NCI-H146 (cell line): ENCODE measurements at places on chromosomes 1 and 21.
A peak's percentile ranks its signal among the peaks of the same experiment; 100 is the strongest.

GRCh38 chr21:20946701-20947100, 51.5 kb upstream of the NCAM2 start:
- DNase-seq = no peak

- DNase-seq = no peak
Measured at GRCh38 chr1:198540580-198540979, at the start of gene ATP6V1G3. Gene ATP6V1G3, minus strand, starts transcription at chr1:198540680. Its CDS starts 30 bp downstream, at chr1:198540650.

DNA sequence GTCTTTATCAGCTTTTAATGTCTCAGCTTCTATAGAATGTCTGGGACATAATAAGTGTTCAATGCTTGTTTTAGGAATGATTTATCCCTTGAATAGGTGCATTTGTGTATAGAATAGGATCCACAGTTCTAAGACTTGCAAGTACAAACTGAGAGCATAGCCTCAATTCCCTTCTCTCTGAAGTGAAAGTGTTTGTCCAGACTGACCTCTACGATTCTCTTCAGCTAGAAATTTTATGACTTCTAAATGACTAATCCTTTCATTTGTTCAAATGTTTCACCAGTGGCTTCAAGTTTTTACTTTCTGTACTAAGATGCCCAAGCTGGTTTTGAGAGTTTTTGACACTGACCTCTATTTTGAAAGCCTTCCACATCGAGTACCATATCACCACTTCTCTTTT, 608.2 kb upstream of the ADGRL4 start:
- no peak for DNase-seq

GRCh38 chr1:22575532-22576149, 12.4 kb downstream of the EPHA8 start:
- DNase-seq = no peak

GRCh38 chr1:10704368-10704882, 92.0 kb downstream of the CASZ1 start:
- DNase-seq = no peak

DNA sequence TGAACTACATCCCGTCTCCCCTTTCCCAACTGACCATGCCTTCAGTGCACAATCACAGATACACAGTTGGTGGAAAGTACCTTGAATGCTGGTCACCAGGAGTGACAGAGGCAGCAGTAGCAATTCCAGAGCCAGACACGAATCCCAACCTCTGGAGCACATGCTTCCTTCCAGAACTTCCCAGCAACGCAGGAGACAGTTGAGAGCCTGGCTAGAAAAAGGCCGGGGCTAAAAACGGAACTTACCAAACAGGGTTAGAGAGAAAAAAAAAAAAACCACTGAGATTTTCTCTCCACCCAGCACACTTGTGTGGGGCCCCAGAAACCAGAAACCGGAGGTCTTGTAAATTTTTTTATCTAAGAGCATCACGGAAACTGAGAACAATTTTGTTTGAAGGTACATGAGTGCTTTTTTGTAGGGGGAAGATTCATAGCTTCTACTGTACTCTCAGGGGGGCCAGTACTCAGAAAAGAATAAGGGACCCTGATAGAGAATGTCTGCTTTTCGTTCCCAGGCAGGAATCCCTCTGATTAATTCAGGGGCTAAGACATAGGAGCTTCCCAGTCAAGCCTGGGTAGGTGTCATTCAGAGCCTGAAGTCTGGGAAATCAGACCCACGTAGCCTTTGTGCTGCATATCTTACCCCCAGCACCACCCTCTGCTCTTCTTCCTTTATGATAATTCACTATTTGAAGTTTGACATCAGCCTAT, at the start of gene CD48:
Gene CD48 (minus strand): TSS at position 221 of the 710 bp plus-strand sequence. CDS start 59 bp downstream, at position 162.
- no peak for DNase-seq

DNA sequence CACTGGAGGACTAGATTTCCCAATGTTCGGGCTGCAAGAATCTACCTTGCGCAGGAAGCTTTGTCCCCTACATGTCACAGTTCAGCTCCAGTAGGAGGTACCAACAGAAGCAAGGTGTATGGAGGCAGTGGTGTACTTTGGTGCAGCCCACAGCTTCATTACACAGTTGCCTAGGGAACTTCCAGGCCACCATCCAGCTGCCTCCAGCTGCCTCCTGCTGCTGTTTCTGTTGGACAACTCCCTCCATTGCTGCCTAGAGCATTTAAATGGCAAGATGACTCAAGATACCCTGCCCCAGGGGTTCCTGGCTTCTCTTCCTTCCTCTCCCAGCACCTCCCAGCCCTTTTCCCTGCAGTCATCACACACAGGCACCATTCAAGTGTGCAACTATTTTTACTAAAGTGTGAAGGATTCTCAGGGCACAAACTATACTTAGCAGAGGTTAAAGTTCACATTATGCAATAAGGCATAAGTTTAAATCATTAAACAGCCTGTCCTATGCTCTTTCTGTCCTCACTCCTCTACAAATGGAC, 39.0 kb upstream of the ATP1A1 start:
- peak; percentile 69 for DNase-seq

- peak; percentile 78 for DNase-seq
Measured at GRCh38 chr1:228989992-228990827, 254.9 kb downstream of the RHOU start.

DNA sequence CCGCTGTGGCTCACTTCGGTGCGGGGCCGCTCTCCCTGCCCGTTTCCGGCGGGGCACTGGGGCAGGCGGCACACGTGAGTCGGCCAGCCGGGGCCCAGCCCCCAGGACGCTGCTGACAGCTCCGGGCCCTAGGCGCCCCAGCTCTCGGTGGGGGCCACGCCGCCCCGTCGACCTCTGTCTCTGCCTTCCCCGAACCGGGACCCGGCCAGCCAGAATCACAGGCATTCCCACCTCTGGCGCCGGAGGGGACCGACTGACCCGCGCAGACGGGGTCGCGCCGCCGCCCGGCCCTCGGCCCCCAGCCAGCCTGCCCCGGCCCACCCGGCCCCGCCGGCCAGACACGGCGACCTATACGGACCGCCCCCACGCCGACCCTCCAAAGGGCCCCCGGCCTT, 755 bp downstream of the SCMH1 start:
- peak; percentile 38 for DNase-seq

DNA sequence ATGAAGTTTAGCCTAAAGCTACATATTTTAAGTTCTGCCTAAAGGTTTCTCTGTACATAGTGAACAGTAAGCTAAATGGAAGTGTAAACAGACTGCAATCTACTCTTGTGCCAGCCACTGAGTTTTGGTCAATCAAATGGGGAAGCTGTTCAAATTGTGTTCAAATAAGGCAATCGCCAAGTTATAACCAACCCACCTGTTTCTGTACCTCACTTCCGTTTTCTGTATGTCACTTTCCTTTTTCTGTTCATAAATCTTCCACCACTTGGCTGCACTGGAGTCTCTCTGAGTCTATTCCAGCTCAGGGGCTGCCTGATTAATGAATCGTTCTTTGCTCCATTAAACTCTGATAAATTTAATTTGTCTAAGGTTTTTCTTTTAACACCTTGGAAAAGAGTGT, 10.8 kb upstream of the THEM4 start:
- no peak for DNase-seq

DNA sequence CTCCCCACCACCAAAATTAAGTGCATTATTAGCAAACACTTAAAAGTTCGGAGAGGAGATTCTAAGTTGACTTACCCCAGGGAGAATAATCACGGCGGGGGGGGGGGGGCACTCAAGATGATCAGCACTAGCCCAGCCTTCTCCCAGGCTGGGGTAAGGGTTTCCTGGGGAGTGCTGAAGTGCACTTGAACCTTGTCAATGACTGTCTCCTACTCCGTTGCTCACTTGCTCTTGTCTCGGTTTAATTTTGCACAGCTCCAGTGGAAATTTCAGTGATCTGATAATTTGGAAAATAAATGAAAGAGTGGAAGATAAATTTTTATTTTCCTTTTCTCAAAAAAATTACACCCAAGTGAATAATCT, 59.2 kb downstream of the PBX1 start:
- DNase-seq = no peak

DNA sequence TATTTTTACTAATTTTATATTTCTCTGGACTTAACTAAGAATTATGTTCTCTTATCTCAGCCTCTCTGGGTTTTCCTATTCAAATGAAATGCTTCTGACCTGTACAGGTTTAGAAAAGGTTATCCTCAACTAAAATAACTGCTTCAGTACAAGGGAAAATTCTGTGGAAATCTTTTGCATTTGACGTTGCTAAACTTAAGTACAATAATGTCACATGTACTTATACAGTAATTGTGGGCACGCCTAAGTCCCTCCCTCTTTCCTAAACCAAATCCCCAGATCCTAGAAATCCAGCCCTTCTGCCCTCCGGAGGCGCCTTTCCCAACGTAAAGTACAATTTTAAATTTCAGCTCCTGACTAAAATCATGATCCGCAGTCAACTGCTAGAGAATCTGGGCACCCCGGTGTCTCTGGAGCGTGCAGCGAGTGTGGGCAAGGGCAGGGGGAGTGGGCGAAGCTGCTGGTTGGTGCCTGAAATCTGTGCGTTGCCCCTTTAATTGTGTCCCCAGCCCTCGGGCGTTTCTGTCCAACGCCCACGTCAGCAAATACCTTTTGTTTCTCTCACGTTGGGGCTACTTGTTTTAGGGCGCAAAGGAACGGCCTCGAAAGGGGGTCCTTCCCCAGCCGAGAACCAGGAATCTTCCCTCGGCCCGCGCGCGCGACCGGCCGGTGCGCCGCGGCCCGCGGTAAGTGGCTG, at the start of gene ZBTB8A:
Gene ZBTB8A (plus strand): TSS at position 541 of the 697 bp plus-strand sequence. CDS start 53,505 bp downstream, outside the sequence.
- DNase-seq = peak; percentile 65
